ENCODE measurements at places on chromosomes 6 and 20.

DNA sequence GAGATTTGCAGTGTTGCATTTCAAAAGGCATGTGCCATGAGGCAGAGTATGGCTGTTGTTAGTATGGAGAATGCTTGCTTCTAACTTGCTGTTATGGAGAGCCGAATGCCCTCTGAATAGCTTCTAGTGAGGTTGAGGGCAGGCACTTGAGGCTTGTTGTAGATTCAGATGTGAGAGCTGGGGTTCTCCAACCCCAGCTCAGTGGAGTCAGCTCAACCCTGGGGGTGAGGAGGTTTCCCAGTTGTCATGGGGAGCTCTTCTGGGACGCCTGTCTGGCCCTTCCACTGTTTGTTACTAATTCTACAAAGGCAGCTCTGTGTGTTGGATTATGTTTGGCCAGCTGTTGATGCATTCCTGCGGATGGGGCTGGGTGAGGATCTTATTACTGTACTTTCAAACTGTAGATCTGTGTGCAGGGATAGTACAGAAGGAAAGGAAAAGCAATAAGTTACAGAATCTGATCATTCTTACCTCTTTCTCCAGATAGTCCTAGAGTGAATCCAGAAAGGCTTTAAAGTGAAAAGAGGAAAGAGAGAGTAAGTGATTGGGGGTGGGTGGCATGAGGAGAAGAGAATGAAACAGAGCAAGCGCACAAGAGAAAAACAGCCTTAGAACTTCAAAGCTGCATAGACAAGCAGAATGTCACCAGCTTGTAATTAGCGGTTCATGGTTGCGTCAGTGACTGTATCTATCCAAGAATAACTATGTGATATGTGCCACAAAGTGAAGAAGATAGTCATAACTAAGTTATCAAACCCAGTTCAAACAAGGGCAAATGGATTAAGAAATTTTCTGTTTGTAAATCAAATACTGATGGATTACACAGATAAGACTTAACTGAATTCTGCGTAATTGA, 148.7 kb downstream of the PRL start:
- DNase-seq: no peak

DNA sequence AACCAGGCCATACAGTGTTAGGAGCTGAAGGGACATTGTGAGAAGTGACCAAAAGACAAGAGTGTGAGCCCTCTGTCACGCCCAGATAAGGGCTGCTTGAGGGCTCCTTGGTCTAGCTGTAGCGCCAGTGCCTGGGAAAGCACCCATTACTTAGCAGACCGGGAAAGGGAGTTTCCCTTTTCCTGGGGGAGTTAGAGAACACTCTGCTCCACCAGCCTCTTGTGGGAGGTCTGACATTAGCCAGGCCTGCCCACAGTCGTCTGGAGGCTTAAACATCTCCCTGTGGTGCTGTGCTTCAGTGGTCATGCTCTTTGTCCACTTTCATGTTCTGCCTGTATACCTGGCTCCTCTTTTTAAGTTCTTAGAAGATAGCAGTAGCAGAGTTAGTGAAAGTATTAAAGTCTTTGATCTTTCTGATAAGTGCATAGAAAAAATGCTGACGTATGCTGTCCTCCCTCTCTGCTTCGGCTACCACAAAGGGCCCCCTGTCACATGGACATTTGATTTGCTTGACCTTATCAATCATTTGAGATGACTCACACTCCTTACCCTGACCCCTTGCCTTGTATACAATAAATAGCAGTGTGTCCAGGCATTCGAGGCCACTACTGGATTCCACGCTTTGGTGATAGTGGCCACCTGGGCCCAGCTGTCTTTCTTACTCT, 201.5 kb upstream of the ECI2 start:
- no peak for DNase-seq

DNA sequence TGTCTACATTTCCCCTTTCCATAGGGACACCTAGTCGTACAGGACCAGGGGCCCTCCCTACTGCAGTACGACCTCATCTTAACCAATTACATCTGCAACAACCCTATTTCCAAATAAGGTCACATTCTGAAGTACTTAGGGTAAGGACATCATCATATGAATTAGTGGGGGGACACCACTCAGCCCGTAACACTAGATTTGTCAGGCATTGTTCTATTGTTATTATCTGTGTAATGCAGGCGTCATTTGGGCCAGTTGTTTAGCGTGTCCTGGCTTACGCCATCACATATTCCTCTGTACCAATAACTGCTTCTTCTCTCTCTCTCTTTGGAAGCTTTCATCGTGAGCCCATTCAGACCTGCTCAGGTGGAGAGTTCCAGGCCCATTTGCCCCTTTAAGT, 89.3 kb downstream of the CAP2 start:
- no peak for DNase-seq

DNA sequence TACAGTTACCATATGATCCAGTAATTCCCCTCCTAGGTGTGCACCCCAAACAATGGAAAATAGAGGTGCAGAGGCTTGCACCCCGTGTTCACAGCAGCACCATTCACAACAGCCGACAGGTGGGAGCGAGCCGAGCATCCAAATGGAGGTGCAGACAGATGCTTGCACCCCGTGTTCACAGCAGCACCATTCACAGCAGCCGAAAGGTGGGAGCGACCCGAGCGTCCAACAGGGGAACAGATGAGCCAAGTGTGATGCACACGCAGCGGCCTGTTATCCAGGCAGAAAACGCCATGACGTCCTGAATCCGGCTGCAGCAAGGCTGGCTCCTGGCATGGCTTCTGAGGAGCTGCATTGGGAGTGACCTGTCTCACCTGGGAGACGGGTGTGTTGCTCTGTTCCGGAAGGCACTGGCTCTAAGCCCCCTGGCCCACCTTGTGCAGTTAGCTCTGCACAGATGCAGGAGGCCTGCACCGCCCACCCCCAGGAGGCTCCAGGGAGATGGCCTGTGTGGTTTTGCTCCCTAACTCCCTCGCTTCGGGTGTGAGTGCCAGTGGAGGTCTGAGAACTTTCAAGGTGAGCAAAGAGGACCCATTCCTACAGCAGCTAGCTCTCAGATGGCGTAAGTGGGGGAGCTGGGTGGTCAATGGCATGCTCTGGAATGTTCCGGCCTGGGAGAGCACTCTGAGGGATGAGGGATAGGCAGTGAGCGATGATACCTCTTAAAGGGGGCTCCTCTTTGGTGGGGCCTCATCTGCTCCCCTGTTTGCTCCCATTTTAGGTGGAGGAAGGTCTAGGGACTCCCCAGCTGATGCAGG, 47.8 kb upstream of the FRMD1 start:
- DNase-seq: no peak

DNA sequence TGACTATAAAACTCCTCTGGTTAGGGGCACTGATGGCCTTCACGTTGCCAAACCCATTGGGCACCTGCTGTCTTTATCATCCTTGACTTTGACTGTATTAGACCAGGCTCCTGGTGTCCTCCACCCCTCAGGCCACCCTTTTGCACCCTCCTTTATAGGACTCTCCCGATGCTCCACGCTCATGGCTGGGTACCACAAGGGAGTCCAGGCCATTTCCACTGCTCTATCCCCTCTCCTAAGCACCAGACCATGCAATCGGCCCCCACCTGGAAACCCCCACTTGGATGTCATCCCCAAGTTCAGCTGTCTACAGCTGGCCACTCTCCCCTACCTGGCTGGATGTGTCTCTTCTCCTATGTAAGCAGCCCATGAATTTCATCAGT, 115.2 kb downstream of the TOX2 start:
- no peak for DNase-seq

DNA sequence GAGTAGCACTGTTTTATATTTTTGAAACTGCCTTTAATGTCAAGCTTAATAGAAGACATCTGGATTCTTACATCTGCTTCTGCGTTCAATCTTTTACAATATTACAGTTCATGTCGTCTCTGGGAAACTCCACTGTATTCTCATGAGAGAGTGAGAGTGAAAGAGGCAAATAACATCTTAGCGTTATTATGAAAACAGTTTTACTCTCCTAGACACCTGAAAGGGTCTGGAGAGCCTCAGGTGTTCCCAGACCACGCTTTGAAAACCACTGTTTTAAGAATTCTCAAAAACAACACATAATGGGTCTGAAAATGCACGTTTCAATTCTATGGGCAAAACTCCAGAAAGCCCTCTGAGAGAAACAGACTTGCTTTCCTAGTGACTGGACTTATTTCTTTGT, 63.3 kb downstream of the ARHGAP18 start:
- DNase-seq: no peak

DNA sequence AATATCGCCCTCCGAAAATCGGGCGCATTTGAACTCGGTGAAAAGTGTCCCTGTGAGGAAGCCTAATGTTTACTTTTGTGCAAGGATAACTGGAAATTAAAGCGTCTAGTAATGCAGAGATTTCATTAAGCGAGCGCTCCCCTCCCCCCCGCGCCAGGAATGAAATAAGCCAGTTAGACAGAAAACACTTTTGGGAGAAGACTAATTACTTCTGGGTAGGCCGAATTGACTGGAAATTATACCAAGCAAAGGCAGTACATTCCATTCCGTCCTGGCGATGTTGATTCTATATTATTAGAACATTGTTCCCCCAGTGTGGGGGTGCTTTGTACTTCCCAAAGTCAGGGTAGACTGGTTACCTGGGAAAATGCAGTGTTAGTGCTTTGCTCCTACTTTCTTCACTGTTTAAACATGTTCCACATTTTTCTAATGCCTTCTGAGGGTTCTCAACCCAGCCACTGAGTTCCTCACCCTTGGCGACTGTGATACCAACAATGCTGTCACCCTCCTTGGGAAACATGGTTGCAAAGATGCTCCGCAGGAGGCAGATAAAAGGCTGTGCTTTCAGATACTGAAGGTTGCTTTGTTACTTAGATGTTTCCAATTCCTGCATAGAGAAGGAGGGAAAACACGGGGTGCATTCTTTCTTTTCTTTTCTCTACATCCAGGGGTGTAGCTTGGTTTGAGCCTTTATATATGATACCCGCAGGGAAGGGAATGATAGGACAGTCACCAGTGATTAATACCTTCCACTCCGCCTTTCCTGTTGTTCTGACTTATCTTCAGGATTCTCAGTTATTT, 2.6 kb downstream of the GJA1 start:
- DNase-seq: no peak

DNA sequence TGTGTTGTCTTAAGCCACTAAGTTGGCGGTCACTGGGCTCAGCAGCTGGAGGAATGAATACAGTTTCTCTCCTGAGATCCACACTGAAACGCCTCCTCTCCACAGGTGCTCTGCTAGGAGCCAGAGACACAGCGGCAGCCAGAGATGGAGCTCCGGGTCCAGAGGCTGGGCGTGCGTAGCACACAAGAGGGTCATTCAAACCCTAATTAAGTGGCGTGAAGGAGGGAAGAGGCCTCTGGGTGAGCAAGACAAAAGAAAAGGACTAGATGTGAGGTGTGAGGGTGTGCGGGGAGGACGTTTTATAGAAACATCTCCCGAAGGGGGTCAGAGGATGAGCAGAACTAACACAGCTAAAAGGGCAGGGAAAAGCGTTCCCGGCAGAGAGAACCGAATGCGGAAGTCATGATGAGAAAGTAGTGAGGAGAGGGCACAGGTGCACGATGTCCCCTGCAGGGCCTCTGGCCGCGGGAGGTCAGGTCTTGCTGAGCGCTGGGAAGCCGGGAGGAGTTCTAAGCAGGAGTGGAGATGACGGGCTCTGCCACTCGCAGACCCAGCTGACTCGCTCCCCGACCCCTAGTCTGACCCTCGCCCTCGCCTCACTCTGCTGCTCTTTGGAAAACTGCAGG, 54.4 kb downstream of the BMP7 start:
- DNase-seq: no peak

- no peak for DNase-seq
Observed at GRCh38 chr6:3771407-3772011, 20.0 kb upstream of the PXDC1 start.

GRCh38 chr6:111256646-111257045, 169.3 kb downstream of the SLC16A10 start:
- DNase-seq: no peak

DNA sequence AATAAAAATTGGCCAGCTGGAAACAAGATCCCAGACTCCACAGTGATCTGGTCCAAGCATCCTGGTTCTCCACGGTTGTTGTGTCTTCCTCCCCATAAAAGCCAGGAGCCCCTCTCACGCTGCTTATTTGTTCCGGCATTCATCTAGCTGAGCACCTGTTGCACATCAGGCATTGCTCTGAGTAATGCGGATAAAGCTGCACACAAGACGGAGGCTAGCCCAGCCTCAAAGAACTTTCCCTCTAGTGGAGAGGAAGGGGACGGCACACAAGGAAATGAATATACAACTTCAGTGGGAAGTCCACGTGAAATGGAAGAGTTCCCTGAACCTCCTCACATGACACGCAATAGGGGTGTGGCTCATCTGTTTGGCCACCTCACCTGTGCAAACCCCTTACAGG, 30.3 kb upstream of the NXT1 start:
- no peak for DNase-seq

DNA sequence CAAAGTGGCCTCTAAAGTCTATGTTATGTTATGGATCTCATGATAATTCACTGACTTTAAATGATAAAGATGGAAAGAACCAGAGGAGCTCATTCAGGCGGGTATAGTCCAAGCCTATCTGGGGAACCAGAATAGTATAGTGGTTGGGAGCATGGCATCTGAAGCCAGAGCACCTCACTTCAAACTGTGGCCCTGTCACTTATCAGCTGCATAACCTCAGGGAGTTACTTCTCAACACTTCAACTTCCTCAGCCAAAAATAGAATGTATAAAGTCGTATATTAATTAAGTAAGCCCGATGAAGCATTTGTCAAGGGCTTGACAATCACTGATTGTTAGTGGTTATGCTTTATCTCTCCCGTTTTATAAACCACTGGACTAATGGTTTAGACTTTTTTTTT, 112.7 kb downstream of the RTN4IP1 start:
- no peak for DNase-seq

- DNase-seq: peak; percentile 13
Observed at GRCh38 chr20:13819885-13820645, 35.2 kb downstream of the NDUFAF5 start.

DNA sequence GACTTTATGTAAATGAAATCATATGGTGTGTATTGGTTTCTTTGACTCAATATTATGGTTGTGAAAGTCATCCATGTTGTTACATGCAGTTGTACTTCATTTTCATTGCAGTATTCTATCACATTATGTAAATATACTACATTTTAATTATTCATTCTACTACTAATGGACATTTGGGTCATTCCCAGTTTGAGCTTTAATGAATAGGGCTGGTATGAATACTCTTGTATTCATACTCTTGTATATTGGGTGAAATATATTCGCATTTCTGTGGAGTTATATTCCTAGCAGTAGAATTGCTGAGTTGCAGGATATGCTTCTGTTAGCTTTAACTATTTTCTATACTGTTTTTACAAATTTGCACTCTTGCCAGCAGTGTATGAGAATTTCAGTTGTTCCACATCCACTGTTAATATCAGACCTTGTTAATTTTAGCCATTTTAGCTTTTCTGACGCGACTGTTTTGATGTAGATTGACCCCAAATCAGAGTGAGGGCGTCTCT, 944.3 kb downstream of the KIF16B start:
- DNase-seq: no peak

DNA sequence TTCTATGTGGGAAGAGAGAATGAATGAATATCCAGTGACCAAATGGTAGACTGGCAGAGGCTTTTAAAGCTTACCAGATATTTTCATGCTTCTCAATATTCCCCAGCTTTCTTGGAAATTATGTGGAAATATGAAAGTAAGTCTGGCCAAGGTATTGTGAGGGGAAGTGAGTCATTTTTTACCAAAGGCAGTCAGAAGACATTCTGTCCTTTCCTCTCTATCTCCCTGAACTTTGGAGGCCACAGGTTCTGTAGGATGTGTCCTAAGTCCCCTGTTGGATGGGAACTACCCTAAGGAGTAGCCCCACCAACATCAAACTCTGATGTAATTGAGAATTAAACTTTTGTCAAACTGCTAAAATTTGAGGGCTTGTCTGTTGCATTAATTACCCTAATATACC, 593.8 kb upstream of the NRSN1 start:
- DNase-seq: no peak

- DNase-seq: no peak
Observed at GRCh38 chr20:58627212-58628072, 23.6 kb upstream of the STX16 start.

- DNase-seq: no peak
Observed at GRCh38 chr20:20808016-20808415, 95.6 kb upstream of the RALGAPA2 start.

Data from dorsolateral prefrontal cortex (tissue), 122 donors.